ENCODE measurements at places on chromosomes 1 and 21.
A peak's percentile ranks its signal among the peaks of the same experiment; 100 is the strongest.

DNA sequence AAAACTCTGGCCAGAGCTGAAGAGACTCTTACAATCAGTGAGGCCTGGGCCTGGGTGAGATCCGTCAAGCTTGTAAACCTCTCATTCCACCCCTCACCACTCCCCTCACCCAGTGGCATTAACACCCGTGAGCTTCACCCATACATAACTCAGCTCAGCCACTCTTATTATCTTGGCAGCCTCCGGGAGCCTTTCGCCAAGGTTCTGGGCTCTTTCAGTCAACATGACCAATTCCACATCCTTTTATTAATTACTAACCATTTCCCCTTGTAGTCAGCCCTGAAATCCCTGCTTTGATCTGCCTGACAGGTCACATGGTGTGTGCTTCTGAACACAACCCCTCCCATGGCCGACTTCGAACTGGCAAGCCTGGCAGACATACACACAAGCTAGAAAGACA is 134.8 kb downstream of the SETD4 start:
- no peak for DNase-seq

DNA sequence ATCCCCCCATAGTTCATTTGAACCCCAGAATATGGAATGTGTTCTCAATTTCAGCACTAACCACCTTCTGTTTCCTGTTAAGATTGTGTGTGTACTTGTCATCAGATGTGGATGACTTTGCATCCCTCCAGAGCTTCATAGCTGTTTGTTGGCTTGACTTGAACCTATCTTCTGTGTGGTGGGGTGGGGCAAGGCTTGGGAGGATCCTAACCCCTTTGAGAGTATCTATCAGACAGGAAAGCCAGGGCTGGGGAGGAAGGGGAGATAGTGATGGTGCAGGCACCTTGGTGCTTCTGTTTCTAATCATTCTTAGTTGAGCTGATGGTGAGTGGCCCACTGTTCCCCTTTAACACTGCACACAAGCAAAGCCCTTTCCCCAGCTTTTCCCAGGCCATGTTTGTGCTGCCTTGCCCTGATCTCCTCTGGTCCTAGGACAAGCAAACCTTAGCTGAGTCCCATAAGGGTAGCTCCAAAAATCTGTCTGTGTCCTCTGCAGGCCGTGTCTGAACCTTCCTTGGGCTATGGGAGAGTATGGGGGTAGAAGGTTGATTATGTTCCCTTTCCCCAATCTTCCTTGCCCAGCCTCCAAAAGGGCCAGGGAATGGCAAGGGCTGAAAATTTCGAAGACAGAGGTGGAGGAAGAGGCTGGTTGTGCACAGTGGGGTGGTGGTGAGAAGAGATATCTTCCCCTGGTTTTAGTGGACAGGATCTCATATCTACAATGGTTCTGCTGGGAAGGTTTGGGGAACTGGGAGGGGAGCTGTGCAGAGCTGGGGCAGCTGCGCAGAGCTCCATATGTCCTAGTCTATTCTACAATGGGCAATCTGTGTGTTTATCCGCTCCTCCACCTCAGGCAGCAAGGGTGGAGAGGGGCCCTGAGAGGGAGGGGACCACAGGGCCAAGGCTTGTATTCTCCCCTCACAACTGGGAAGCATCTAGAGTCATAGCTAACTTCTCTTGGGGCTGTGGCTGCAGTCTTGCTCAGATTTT is 1.4 kb downstream of the NHLH1 start:
- no peak for DNase-seq

- DNase-seq = no peak
Measured at GRCh38 chr1:45437323-45437722, 53.6 kb downstream of the TESK2 start.

GRCh38 chr1:233304489-233305102 is 9.1 kb upstream of the PCNX2 start:
- peak; percentile 59 for DNase-seq

DNA sequence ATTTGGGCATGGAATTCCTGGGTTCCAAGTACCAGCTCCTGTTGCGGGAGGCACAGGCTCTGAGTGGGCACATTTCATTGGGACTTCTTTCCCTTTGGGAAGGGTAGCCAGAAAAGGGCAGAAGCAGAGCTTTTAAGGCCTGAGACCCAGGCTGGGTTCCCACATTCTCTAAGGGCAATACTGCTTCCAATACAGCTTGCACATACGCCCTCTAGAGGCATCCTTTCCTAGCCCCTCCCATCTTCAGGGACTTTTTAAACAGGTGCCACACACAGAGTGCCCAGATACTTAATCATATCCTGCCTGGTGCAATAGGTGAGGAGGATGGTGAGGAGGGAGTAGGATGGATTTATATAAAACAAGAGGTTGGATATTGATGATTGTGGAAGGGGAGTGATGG is 5.7 kb downstream of the GPR88 start:
- DNase-seq = peak; percentile 14

DNA sequence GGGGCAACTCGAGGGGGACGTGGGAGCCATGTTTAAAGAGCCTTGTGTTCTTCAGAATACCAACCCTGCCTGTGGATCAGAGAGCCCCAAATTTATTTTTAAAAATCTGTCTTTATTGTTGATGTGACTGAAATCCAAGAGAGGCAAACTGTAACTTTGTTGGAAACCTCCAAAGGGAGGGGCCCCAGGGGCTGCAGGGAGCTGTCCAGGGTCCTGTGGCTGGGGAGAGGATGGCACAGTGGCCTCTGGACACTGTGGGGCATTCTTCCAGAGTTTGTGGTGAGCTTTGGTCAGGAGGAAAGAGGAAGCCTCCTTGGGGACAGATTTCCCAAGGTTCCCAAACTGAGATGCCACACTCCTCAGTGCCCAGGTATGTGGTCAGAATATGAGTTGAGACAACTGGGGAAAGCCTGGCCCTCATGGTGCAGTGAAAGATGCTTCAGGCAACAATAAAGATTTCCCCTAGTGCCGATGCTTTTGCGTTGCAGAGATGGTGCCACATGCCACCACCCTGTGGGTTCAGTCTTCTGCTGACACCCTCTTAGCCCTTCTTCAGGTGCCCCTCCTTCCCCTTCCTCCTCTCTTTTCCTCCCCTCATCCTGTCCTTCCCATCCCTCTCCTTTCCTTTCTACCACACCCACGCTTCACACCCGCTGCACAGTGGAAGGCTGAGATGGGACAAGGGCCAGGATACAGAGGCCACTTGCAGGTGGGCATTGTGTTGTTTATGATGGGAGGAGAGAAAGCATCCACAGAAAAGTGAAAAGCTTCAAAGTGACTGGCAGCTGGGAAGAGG is 122.1 kb downstream of the UCK2 start:
- no peak for DNase-seq

DNA sequence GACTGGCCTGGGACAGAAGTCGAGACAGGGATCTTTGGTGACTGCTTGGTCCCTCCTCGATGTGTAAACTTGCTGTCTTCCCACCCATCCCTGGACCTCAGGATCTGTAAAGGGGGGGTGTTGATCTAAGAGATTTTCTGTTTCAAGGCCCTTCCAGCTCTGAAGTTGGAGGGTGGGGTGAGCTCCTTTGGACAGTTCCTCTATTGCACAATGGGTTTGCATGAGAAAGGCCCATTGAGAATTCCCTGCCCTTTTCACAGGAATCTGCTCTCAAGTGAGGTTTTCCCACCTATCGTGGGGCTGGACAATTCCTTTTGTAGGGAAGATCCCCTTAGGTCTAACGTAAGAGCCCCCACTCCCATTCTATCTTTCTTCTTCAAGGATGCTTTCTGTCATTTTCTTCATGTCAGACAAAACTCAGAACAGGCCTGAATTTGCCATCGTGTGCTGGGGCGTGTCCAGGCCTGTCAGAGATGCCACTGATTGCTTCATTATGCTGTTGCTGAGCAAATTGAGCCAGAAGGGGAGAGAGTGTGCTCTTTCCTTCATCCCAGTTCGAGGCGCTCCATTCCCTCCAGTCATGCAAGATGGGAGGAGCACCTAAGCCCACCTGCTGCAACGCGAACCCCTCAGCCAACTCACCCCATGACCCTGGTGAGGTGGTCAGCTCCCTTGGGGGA is 149.9 kb upstream of the IGSF21 start:
- DNase-seq = no peak

DNA sequence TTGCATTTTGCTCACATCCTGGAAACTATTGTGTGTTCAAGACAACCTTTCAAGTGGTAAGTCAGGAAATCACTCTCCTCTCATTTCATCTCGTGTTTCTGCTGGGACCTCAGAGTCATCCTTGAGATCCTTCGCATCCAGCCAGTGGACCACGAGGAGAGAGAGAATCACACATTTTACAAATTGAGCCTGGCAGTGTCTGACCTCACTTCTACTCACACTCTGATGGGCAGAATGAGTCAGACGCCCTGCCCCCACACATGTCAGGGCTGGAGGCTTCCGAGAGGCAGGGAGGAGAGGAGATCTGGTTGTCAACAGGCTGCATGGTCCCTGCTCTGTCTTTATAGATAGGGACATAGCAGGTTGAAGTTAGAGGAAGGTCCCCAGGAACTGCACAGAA is 509.7 kb downstream of the AJAP1 start:
- no peak for DNase-seq

DNA sequence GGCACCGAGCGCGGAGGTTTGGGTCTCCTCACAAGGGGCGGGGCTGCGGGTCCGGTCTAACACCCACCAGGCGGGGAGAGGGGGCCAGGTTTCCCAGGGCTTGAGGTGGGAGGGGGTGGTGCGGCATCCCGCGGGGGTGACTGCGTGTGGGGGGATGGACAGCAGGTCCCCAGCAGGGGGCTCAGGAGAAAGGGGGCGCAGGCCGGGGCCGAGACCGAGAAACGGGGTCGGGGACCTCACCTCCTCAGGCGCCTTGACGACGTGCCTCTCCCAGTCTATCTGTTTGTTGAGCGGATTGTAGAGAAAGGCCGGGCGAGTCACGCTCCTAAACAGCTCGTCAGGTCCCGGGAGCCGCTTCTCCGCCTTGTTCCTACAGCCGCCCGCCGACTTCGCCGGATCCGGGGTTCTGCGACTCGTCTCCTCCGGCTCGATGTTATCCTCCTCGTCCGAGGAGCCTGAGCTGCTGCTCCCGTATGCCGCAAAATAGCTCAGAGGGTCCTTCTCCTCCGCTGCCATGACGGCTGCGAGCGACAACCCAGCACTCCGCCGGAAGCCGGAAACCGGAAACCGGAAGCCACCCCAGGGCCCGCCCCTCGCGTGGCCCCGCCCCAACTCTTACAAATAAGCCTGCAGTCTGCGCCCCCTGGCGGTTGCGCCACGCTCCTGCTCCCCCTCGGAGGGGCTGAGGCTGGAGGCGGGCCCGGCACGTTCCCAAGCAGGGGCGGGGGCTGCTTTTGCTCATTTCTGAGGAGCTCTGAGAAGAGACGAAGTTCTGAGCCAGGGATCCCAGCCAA is at the start of gene C1orf52:
C1orf52 (minus strand) TSS at position 545 of the 794 bp plus-strand sequence; CDS start at position 516, 29 bp downstream.
- DNase-seq = peak; percentile 94

- no peak for DNase-seq
Measured at GRCh38 chr1:119482517-119483425, 24.2 kb upstream of the HSD3B1 start.

DNA sequence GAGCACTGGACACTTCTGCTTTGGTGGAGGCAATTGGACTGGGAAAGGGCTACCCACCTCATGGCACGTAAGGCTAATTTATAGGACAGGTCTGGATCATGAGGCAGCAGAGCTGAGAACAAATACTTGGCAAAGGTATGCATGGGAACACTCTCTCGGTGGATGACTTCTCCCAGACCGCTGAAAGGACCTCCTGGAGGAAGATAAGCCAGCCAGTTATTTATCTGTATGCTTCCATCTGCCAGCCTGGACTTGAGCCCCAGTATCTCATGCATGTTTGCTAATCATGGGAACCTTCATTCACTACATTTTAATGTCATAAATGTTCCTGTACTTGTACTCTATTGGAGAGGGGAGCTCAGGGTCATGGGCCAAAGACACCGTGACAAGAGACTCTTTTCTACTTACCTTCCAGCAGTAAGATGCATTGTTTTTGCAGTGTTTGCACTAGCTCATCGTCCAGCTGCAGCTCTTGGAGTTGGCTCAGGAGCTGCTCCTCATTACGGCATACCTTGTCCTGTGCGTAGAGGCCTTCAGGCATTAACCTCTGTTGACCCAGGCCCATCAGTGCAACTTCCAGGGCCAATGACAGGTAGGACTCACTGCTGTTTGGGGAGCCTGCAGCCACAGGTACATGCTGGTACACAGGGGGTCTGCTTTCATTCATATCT is 23.7 kb downstream of the UROD start:
- DNase-seq = no peak

DNA sequence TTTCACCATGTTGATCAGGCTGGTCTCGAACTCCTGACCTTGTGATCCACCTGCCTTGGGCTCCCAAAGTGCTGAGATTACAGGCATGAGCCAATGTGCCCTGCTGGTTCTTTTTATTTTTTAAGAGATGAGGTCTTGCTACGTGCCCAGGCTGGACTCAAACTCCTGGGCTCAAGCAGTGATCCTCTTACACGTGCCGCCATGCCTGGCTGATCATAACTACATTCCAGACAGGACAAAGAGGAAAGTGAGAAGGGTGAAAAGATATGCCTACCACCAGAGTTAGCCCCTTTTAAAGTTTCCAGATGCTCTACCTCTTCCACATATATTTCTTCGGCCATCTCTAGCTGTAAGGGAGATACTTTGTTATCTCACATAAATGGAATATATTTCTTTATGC is 79.7 kb upstream of the SOX13 start:
- no peak for DNase-seq

- no peak for DNase-seq
Measured at GRCh38 chr1:241503444-241503843, 16.1 kb downstream of the FH start.

DNA sequence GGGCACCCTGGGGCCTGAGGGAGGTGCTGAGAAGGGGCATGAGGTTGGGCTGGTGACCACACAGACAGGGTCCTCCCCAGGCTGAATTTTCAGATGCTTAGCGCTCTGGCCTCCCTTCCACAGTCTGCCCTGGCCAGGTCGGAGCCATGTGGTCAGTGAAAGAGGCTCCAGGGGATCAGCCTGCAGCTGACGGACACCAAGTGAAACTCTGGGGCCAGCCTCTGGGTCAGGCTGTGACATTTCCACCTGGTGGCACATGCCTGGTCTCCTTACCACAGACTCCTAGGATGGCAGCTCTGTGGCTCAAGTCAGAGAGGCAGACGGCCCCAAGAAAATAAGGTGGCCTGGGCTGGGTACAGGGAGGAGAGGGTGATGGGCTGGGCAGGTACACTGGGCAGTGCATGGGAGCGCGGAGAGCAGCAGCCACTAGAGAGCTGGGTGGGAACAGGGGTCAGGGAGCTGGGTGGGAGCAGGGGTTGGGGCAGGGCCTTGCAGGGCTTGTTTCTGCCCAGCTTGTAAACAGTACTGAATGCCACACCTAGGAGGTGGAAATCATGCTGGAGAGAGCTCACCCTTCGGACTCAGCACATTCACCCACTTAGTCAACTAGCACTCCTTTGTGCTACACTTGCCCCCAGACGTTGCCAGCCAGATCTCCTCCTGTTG is 20.7 kb upstream of the ADARB1 start:
- no peak for DNase-seq
